ENCODE measurements at places on chromosomes 1 and 21.
A peak's percentile ranks its signal among the peaks of the same experiment; 100 is the strongest.

GRCh38 chr1:62237361-62237760 is 42.7 kb downstream of the L1TD1 start:
- no peak for DNase-seq

DNA sequence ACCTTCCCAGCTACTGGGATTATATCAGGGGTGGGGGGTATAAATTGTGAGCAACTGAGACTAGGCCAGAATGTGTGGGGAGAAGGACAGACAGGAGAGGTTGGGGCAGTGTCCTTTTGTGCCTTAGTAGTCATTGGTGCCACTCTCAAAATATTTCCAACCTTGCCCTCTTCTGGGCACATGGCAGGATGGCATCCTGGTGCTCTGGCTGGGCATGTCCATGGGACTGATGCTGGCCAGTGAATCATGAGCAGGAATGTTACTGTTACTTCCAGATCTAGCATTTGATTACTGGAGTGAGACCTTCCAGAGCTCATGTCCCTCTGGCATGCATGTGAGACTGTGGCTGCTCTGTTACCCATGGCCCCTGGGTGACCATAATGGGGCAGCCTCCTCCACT is 151.2 kb downstream of the MATN1 start:
- no peak for DNase-seq

DNA sequence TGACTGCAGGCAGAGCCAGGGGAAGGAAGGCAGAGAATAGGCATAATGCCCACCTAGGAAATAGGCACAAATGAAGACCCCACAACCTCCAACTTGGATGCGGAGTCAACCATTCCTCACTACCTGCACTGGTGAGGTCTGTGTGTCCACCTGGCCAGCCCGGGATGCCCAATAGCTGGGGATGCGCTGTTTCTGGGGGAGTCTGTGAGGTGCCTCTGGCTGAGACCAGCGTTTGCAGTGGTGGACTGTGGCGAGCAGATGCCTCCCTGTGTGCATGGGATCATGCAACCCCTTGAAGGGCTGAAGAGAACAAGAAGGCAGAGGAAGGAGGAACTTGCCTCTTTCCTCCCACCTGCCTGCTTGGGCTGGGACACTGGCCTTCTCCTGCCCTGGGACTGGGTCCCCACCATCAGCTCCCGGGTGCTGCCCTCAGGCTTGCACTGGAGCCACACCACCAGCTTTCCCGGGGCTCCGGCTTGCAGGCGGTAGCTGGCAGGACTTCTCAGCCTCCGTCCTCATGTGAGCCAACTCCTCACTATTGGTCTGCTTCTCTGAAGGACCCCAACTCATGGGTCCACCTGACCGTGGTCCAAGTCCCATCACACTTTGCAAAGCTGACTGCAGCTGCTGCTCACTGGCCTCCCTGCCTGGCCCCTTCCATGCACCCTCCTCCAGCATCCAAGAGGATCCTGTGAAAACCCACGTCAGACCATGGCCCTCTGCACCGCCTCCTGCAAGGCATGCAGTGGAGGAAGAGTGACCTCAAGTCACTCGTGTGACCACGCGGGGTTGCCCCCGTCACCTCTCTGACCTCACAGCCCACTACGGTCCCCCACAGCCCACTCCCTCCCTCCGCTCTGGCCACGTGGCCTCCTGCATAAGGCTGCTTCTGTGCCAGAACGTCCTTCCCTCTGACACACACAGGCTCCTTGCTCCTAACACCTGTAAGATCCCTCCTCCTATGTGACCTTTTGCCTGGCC is 2.7 kb upstream of the PDE9A start:
- DNase-seq = no peak

DNA sequence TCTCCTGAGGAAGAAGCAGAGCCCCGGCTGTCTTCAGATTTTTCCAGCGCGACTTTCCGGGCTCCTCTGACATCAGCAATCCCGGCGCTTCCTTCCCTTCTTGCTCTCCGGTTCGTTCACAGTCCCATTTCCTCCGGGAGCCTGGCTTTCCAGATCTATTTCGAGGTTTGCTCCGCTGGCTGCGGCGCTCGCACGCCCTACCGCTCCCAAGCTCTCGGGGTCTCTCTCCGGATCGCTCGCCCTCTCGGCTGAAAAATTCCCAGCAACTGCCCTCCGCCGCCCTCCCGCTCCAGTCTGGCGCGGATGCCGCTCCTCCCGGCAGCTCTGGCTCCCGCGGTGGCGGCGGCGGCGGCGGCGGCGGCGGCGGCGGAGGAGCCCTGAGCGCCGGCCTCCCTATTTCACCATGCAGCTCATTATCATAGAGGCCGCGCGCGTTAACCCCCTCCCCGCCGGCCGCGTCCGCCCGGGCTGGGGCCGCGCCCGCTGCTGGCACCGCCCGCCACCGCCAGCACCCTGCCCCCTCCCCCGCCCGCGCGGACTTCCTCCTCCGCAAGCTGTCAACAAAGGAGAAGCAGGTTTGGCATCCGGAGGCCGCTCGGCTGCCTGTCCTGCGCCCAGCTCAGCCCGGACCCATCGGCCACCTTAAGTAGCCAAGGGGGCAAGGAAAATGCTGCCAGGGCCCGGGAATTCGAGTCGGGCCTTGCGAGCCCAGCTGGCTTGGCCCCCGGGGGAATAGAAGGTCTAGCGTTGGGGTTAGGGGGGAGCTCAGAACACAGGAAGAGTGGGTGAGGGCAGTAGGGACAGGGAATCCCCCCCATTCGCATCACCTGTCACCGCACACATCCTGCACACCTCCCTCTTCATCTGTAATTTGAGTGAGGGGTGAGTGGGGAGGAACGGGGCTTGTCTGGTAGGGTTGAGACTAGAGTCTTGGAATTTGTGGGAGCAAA is at the start of gene PLXNA2:
PLXNA2 (minus strand) TSS at position 418 of the 950 bp plus-strand sequence. CDS start 26,462 bp downstream, outside the sequence.
- peak; percentile 68 for DNase-seq

- peak; percentile 95 for DNase-seq
Measured at GRCh38 chr1:59296358-59297256, at the start of gene FGGY. Gene FGGY (plus strand): TSS chr1:59297094. CDS start chr1:59321550, 24,456 bp downstream.

DNA sequence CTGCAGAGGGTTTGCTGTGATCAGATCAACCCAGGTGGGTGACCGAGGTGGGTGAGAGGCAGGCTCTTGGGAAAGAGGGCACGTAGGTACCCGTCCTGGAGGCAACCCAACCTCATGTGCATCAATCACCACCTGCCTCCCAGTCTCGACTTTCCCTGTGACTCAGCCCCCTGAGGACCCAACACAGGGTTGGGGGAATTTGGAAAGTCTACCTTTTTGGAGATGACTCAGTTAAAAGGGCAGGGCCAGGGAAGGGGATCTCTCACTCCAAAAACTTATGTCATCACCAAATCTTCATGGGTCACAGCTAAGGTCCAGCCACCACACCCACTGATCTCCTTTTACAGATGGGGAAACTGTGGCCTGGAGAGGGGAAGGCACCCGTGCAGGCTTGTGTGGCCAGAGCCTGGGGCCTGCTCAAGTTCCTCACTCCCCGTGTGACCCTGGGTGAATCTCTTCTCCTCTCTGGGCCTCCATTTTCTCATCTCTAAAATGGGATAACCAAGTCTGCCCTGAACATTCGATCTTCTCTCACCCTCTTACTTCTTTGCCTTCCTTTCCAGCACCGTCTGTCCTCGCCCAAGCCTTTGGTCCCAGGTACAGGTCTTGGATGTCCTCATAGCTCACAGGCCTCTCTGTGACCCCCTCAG is 34.6 kb upstream of the WNT4 start:
- DNase-seq = no peak

GRCh38 chr1:159247266-159247665 is 42.6 kb downstream of the ACKR1 start:
- DNase-seq = no peak

- DNase-seq = no peak
Measured at GRCh38 chr1:205719762-205720161, 30.2 kb downstream of the NUCKS1 start.

DNA sequence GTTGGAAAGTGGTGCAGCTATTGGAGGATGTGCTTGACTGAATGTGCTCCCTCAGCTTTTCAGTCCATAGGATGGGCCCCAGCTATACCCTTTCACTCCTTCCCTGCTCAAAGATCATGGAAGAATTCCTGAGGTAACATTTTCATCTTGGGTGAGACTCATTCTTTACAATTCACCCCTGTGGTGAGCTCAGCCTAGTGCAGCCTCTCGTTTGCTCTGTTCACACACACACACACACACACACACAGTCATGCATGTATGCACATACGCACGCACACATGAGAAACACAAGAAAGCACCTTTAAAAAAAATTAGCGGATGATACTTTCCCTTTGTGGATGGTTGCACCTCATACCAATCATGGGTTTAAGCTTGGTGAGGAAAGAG is 25.8 kb downstream of the CCN1 start:
- DNase-seq = no peak

GRCh38 chr1:103517380-103518047 is 8.0 kb upstream of the RNPC3 start:
- no peak for DNase-seq

DNA sequence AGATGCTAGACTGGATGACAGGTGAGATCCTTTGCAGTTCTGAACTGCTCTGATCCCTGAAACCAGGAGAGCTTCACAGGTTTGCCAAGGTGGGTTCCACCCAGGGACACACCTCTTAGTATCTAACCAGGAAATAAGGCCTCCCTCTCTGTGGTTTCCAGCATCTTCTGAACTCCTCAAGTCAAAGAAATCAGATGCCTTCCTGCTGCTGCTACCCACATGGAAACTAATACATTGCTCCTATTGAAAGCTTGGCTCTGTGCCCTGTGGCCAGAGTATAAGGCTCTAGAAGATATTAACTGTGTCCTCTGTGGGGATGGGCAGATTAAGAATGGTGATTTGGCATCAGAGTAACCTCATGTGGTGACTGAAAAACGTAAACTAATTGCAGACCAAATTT is 75.0 kb upstream of the MRPS6 start:
- DNase-seq = no peak

- DNase-seq = no peak
Measured at GRCh38 chr1:204249736-204250427, 36.1 kb upstream of the GOLT1A start.

GRCh38 chr1:234608911-234609690 is 877 bp downstream of the IRF2BP2 start:
- DNase-seq = peak; percentile 67

GRCh38 chr1:41274752-41275545 is 32.8 kb upstream of the SCMH1 start:
- no peak for DNase-seq
